ENCODE measurements at places on chromosomes 3 and 15.

GRCh38 chr3:193346259-193346658 is 32.3 kb downstream of the ATP13A5 start:
- DNase-seq, result no peak

GRCh38 chr3:60403866-60404265 is 847.4 kb downstream of the FHIT start:
- DNase-seq, result no peak

- peak; percentile 23 for DNase-seq
These were observed 35.5 kb downstream of the USF3 start for GRCh38 chr3:113660896-113661295.

DNA sequence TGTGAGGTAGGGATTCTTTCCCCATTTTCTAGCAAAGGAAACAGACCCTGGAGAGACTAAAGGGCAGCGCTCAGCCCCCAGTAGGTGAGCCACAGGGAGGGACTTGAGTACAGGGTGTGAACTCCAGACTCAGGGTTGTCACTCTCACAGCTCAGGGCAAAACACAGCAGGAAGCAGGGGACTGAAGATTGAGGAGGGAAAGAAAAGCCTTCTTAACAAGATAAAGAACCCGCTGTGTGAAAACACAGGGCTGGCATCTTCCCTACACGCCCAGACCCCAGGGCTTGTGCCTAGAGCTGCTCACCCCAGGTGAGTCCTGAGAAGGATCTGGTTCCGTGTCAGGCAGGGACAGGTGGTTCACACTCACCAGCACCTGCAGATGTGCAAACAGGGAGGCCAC is 59.6 kb downstream of the ABTB1 start:
- no peak for DNase-seq

GRCh38 chr3:56894881-56895431 is 93.2 kb upstream of the ARHGEF3 start:
- DNase-seq, result peak; percentile 76

DNA sequence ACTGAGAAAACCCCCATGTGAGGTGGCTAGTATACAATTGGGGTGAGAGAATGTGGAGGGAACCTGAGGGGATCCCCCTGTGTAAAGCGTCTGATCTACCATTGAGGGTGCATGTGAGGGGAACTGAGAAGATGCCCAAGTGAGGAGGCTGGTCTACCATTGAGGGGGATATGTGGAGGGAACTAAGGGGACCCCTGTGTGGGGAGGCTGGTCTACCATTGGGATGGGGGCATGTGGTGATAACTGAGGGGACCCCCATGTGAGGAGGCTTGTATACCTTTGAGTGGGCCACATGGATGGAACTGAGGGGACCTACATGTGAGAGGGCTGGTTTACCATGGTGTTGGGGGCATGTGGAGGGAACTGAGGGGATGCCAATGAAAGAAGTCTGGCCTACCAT is 160.8 kb downstream of the FBLN2 start:
- no peak for DNase-seq

GRCh38 chr15:48250640-48251076 is 44.6 kb downstream of the SLC12A1 start:
- no peak for DNase-seq

All from substantia nigra (tissue), 51 donors.